ENCODE measurements at places on chromosomes 7 and 10.

DNA sequence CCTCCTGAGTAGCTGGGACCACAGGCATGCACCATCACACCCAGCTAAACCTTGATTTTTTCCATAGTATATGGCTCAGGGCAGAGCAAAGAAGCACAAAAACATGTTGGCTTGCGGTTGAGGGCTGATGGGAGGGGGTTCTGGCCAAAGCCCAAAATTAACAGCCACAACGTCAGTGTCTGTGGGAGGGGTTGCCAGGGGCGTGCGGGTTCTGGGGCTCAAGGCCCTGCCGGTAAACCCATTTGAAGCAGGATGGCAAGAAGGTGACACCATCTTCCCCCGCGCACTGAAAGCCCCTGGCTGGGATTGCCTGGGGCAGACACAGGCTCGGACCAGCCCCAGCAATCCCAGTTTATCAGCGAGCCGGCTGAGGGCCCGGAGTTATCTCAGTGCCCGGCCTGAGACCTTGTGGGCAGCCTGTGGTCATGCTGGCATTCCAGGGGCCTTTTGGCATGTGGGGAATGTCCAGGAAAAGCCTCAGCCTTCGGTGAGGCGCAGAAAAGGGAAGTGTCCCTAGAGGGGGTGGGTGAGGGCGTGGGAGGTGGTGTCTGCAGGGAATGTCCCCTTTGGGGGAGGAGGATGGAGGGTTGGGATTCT, 167.7 kb upstream of the TNRC18 start:
- peak; percentile 91 for DNase-seq

- no peak for DNase-seq
Observed at GRCh38 chr7:42856605-42856987, 55.3 kb downstream of the C7orf25 start.

- peak; percentile 74 for DNase-seq
Observed at GRCh38 chr7:92767437-92767836, 68.9 kb downstream of the CDK6 start.

DNA sequence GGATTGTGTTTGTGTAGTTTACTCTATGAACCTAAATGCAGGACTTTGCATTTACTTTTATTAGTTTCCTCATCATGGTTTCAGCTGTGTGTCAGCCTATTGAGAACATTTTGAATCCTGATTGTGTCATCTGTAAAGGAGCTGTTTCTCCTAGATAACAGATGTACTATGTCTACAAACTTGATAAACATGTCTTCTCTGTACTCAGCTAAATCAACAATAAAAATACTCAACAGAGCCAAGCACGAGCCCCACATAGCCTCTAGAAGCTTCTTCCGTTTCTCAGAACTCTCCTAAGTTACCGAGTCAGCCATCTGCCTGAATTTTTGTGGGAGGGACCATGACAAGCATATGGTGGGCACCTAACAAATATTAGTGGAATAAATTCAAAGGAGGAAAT, 234.7 kb downstream of the SKAP2 start:
- DNase-seq, result no peak

DNA sequence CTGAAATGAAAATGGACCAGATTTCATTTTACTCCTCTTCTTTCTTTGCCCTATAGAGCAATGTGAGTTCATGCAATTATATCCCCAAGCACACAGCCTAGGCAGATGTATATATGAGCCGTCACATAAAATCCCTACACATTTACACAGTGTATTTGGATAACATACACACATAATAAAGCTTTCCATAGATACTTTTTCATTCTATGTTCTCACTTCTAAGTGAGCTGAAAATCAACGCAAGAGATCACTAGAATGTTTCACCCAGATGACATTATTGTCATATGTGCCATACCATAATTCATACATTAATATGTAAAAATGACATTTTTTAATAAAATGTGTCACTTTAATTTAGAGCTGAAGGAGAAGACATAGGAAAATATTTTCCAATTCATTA, 129.4 kb downstream of the INHBA start:
- DNase-seq, result no peak

DNA sequence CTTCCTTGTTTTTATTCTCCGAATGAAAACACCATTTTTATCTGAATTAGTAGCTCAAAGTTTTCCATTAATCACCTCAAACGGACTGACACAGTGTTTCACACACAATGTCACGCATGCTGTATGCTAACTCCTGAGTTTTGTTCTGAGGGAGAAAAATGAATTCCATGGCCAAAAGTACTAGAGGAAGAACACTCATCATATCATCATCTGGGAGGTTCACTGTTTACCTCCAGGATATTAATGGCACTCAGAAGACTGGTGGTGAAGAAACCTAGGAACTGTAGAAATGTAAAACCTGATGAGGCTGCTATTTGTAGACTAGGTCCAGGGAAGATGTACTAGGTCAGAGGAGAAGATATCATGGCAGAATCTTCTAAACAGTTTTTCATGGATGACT, 395.6 kb upstream of the ETV1 start:
- peak; percentile 79 for DNase-seq
